Mesendoderm (in vitro differentiated cells): ENCODE measurements at places on chromosomes 1 and 21.

DNA sequence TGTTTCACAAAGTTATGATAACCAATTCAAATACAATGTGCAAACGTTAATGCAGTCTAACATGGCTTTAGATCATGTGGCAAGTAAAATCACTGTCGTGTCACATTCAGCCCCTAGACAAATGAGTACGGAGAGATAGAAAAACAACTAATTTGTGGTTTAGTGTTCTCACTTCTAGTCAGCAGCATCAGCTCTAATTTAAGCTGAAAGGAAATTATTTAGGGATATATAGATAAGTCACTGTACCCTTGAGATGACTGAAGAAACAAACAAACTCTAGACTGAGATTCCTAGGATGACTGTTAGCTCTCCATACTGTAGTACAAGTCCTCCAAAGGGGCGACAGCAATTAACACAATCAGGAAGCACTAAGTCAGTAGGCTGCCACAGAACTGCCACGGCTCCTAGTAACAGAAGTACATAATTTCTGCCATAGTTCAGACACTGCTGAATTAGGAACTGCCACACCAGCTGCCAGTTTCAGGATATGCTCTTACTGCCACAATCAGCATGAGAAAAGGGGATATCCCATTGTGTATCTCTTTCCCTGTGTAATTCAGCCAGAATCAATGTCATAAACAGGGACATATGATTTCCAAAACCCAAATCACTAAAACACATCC is 150.4 kb upstream of the NEGR1 start:
- DNase-seq = no peak

GRCh38 chr21:34582506-34583150 is 32.3 kb downstream of the RCAN1 start:
- DNase-seq = peak; percentile 72

- no peak for DNase-seq
Observed at GRCh38 chr1:24903560-24903954, 26.5 kb downstream of the RUNX3 start.

- no peak for DNase-seq
Observed at GRCh38 chr1:184866991-184867788, 107.1 kb downstream of the NIBAN1 start.

DNA sequence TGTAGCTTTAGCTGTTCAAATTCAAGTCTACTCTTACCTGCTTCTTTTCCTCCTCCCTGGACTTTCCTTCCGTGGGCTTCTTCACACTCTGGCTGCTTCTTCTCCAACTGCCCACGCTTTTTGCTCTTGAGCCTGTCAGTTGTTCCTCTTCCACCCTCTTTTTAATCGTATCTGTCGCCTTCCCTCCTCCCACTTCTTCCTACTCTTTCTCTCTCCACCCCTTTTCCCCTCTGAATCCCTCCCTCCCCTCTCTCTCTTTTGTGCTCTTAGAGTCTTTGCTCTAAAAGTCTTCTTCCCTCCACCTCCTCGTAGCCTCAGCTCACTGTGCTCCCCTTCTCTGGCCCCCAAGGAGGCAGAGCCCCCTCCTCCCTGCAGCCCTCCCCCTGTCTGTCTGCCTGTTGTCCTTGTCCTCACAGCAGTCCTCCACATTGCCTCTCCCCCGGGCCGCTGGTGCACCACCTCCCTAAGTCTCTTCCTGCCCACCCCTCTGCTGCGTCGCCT is 12.9 kb upstream of the GJA5 start:
- peak; percentile 43 for DNase-seq

- no peak for DNase-seq
Observed at GRCh38 chr1:232307296-232308017, 322.5 kb downstream of the SIPA1L2 start.

DNA sequence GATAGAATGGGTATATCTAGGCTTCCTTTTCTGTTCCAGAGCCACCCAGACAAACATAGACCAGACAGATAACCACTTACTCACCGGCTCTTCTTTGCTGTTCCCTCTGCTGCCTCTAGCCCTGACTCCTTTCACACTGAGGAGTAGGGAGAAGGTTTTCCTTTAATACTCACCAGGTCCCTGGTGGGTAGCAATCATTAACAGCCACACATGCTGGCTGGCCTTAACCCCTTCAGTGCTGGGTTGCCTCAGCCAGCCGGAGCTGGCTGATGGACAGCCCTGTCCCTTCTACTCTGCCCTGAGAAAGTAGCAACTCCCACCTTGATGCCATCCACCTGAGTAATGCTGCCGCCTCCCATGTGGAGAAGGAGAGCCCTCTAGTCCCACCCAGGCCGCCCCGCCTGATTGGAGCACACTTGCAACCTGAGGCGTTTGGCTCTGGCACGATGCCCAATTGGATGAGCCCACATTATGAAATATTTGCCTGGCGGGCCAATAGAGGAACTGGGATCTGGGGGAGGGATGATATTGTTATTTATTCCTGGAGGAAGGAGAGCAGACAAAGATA is 71.6 kb downstream of the PLEKHA6 start:
- peak; percentile 88 for DNase-seq

DNA sequence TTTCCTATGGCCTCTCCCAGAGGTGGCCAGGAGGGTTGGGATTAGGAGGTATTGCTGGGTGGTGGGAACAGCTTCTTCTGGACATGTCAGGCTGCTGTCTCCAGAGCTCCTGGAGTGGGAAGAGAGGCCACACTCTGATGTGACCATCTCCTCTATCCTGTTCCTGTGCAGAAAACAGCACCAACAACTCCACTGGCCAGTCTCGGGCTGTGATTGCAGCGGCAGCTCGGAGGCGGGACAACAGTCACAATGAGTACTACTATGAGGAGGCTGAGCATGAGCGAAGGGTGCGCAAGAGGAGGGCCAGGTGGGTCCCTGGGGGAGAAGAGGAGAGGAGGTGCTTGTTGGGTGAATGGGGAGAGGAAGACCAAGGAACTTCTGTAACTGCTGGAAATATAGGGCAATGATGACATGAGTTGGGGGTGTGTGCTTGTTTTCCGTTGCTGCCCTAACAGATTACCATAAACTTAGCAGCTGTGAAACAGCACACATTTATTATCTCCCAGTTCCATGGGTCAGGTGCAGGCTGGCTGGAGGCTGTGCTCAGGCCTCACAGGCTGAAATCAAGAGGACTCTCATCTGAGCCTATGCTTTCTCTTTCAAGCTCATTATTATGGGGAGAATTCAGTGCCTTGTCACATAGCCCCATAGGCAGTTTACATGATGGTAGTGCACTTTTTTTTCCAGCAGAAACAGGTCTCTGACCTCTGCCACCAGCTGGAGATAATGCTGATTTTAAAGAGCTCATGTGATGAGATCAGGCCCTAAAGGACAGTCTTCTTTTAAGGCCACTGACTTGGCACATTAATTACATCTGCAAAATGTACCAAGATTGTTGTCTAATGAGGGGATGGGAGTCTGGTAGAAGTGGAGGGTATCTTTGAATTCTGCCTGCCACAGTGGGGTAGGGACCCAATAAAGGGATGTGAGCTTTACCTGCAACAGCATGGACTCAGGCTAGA is 20.8 kb downstream of the VANGL2 start:
- DNase-seq = no peak

- DNase-seq = no peak
Observed at GRCh38 chr1:16900751-16901150, 5.0 kb downstream of the RNU1-2 start.

DNA sequence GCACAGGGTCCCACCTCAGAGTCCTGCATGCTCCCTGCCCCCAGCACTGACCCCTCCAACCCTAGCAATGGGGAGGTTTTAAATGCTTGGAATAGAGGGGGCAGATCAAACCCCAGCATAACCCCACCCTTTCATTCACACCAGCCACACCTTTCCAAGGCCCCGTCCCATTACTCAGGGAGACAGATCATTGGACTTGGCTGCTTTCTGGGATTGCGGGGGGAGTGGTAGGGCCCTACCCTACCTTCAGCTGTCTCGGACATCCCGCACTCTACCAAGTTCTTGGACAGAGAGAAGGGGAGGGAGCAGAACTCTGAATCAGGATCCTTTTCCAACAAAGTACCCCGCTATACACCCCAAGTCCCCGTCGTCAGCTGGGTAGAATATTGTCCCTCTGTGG is 983 bp downstream of the PADI2 start:
- DNase-seq = no peak

DNA sequence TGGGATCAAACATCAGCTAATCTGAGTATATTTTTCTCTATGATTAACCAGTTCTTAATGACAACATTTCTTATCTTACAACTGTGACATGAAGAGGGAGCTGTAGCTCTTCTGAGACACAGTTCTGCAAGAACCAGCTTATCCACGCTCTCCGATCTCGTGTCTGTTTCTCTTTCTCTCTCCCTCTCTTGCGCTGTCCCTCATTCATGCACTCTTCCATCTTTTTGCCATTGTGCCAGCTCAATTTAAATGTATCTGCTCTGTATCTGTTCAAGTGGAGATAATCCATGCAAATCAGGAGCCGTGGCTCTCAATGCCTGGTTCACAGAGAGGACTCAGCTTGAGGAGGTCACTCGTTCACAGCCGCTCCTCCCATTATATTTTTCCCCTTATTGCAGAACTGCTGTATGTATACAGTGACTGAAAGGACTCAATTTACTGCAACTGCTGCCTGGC is 494.7 kb upstream of the ADGRL2 start:
- peak; percentile 74 for DNase-seq

- no peak for DNase-seq
Observed at GRCh38 chr1:204462229-204462561, 32.4 kb downstream of the PIK3C2B start.

- peak; percentile 16 for DNase-seq
Observed at GRCh38 chr1:183433703-183434102, 15.5 kb upstream of the NMNAT2 start.

- no peak for DNase-seq
Observed at GRCh38 chr1:66676613-66677298, 75.5 kb upstream of the DYNLT5 start.

- no peak for DNase-seq
Observed at GRCh38 chr1:7564137-7564536, 207.0 kb upstream of the VAMP3 start.

DNA sequence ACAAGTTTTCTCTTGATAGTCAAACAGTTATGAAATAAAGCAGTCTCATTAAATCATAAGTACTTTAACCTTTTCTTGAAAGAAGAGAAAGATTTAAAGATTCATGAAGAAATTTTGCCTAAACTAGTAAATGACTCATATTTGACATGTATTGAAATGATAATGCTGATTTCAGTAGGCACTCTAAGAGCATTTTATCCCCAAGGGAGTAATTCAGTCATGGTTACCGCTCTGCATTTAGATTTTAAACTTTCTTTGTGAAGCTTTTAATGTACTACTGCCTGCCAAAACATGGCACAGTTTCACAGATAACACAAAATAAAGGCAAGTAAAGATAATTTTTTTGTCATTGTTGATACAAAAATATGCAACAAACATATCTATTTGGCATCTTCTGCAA is 6.8 kb downstream of the USH2A start:
- DNase-seq = no peak

DNA sequence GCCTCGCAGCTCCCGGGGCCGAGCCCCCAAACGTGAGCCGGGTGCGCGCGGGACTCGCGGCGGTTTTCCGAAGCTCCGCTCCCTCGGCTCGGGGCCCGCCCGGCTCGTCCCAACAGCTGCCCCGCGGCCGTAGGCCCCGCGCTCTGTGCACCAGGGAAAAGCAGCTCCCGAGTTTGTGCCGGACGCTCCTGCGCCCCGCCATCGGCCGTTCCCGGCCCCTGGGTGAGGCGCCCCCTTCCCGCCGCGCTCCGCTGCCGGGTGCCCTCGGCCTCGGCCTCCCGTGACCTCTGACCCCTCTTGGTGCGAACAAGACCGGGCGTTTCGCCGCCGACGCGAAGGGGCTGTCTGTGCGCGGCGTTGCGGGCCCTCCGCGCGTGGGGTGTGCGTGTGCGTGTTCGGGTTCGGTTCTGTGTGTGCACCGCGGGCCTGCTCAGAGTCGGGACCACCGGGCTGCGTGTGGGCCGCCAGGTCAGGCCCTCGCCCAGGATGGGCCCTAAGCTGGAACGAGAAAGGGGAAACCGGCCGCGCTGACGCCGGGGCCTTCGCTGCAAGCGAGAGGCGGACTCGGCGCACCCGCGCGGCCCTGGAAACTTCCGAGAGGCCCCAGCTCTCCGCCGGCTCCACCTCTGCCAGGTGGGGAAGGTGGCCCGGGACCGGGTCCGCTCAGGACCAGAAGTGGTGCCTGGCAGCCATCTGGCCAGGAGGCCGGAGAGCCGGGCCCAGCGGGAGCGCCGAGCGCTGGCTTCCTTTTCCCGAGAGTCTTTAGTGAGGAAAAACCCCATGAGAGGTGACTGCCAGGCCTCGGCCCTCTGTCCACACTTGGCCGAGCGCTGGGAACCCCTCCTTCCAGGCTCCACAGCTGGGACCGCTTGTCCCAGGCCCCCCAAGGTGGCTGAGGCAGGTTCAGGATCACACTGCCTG is 1.9 kb downstream of the PRDM16 start:
- no peak for DNase-seq

DNA sequence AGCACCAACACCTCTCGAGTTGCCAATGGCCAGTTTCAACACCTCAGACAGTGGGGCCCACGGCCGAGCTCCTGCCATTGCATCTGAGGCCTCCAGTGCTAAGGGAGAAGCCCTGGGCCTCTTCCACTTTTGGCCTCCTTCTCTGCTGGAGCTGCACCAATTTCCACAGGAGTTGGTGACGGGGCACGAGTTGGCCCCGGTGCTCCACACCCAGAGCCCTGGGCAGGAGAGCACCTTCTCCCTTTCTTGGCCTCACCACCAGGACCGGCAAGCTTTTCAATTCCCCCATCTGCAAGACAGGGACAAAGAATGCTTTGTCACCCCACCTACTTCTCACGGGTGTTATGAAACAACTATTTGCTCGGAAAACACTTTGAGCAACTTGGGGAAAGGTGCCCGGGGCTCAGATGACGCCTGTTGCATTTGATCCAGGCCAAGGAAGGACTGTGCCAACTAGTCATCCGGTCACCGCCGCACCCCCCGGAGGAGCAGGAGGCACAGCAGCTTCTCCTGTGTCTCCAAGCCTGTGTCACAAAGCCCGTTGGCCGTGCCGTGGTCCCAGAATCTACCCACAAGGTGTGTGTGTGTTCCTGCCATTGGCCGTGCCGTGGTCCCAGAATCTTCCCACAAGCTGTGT is 55.2 kb downstream of the TOMM20 start:
- no peak for DNase-seq

DNA sequence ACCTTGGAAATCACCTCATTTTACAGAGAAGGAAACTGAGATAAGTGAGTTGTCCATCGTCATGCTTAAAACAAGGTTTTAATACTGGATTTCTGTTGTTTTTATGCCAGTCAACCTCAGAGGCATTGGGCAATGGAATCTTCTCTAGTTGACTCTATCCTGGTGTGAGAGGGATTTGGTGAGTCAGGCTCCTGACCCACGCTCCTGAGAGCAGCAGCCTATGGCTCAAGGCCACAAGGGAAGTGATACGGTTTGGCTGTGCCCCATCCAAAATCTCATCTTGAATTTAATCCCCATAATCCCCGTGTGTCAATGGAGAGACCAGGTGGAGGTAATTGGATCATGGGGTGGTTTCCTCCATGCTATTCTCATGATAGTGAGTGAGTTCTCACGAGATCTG is 90.1 kb downstream of the TLR5 start:
- no peak for DNase-seq

GRCh38 chr1:213761845-213762407 is 225.8 kb upstream of the PROX1 start:
- DNase-seq = peak; percentile 66

DNA sequence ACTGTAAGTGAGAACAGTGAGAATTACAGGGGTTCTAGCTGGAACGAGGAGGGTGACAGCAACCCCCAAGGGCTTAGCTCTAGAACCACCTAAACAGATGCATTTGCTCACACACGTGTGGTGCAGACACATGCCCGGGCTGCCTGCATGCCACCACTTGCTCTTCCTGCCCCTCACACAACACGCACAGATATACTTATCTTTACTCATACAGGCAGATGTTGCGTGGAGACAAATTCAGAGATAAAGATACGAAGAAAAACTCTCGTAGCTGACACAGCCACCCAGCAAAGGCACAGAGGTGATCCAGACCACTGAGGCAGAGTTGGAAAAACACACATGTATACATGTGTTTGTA is 13.5 kb downstream of the VANGL1 start:
- DNase-seq = no peak
